Memory B cell (primary cell): ENCODE measurements at places on chromosomes 16 and 17.

DNA sequence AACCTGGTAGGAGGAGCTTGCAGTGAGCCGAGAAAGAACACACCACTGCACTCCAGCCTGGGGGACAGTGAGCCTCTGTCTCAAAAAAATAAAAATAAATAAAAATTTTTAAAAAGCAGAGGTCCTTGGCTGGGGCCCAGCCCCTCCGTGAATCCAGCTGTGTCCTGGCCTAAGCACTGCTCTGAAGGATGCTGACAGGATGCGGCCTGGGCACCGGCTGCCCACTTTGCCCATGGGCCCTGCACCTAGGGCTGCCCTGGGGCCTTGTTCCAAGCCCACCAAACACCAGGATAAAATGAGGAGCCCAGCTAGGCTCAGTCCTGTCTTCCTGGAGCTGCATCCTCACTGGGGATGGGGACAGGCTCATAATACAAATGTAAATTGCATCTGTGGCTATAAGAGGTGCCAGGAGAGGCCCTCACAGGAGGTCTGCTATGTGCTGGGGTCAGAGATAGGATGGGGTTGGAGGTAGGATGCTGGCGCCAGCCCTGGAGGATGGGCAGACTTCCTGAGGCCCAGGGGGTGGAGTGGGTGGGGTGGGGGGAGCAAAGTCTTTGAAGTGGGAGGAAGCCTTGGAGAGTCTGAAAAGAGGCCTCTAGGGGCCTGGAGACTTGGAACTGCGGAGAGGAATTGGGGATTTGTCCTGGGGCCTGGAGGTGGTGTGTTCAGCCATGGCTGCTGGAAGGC is 6.2 kb downstream of the C16orf89 start:
- no peak for DNase-seq

GRCh38 chr17:17728550-17729251 is 47.4 kb downstream of the RAI1 start:
- no peak for DNase-seq

DNA sequence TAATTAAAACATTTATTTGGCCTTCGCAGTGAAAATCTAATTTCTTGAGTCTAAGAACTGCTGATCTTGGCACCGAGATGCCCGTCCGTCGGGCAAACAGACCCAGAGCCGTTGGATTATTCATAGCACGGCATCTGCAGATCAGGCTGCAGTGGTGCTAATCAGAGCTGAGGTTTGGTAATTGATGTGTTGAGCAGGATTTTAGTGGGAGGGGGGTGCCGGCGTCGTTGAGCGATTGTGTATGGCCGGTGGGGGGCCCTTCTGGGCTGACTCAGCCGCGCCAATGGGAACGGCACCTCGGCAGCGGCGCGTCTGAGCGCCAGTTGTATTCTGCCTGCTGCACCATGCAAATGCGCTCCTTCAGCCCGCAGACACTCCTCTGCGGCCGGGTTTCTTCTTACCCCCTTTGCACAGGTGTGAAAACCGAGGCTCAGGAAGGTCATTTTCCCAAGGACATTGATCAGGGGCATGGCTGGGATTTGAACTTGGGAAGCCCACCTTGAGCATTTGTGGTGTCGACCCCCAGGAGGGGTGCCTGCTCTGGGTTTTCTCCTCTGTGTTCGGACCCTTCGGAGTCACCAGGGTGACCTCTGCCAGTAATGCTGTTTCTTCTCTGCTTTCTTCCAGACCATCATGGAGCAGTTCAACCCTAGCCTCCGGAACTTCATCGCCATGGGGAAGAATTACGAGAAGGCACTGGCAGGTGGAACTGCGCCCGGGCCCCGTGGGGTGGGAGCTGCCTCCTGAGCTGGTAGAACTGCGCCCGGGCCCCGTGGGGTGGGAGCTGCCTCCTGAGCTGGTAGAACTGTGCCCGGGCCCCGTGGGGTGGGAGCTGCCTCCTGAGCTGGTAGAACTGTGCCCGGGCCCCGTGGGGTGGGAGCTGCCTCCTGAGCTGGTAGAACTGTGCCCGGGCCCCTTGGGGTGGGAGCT is 18.4 kb downstream of the BAIAP2 start:
- DNase-seq = no peak

DNA sequence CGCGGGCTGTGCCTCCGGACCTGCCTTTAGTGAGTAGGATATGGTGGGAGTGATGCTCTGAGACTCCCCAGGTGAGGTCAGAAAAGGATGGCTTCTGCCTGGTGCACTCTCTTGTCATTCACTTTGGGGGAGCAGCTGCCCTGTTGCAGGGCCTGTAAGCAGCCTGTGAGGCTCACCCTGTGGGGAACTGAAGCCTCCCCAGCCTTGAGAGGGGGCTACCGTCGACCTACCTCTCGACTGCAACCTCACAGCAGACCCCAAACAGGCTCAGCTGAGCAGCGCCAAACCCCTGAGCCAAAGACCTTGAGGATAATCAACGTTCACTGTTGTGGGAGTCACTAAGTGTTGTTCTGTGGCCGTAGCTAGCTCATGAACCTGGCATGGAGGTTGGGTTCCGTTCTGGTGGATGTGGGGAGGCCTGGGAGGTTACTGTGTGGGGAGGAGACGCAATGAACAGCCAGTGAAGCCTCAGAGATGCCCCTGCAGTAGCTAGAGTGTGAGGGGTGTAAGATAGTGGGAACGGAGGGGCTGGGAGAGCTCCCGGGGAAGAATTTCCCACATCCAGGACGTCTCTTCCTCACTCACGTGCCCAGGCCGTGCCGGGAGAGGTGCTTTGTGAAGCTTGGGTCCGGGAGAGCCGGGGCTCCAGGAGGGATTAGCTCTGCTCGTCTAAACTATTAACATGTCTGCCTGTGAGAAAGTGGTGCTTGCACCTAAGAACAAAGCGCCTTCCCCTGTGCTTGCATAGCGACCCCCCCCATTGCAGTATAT is 38.8 kb downstream of the METRNL start:
- no peak for DNase-seq

DNA sequence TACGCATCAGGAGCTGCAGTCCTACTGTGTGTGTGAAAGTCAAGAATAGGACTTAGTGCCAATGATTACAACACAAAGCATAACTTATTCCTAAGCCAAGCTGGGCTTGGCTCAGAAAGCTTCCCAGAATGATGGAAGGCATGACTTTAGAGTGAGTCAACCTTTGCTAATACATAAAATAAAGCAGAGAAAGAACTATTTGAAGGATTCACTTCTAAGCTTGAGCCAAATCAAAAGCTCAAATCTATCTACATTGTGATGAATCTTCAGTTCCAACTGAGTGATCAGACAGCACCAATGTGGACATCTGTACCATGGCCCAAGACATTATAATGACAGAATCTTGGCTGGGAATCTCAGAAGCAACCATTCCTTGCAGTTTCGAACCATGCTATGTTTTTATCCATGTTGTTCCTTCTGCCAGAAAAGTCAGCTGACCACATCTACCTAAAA is 41.4 kb downstream of the SMG6 start:
- no peak for DNase-seq

GRCh38 chr16:66428682-66429251 is 1.7 kb downstream of the BEAN1 start:
- no peak for DNase-seq

DNA sequence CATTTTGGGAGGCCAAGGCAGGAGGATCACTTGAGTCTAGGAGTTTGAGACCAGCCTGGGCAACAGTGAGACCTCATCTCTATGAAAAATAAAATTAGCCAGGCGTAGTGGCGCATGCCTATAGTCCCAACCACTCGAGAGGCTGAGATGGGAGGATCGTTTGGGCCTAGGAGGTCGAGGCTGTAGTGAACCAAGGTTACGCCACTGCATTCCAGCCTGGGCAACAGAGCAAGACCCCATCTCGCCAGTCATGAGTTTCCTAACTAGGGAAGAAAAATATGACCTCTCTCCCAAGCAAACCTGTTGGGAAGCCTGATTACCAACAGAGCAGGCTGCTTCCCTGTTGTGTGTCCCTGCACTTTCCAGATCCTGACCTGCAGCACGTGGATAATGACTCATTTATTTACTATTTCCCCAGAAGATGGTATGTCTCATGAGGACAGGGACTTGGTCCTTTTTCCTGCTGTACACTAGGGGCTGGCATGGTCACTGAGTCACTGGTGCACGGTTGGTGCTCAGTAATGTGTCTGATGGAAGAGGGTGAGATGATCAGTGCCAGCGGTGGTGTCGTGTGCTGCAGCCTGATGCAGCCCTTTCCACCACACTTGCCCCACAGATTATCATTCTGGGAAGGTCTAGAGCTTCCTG is 30.8 kb downstream of the NMT1 start:
- no peak for DNase-seq

GRCh38 chr16:57514791-57515600 is 21.4 kb downstream of the CCDC102A start:
- no peak for DNase-seq

GRCh38 chr17:66301864-66302741 is at the start of gene PRKCA:
TSS of gene PRKCA (plus strand) at chr17:66302613.
- DNase-seq = peak; percentile 57

DNA sequence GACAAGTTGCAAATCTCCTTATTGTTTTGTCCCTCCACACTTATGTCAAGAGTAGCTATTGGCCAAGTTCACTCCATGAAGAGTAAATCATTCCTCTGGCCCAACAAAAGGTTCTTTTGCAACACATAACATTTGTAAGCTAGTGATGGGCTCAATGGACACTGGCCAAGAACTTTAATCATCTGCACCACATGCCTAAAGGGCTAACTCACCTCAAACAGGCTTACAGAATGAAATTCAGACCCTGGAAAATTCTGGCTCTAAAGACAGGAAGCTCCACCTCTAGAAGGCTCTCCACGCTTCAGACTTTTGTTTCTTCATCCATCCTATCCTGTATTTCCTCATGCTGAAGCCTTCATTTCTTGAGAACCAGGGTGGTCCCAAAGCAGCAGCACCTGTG is 10.9 kb upstream of the ANKFN1 start:
- DNase-seq = no peak

DNA sequence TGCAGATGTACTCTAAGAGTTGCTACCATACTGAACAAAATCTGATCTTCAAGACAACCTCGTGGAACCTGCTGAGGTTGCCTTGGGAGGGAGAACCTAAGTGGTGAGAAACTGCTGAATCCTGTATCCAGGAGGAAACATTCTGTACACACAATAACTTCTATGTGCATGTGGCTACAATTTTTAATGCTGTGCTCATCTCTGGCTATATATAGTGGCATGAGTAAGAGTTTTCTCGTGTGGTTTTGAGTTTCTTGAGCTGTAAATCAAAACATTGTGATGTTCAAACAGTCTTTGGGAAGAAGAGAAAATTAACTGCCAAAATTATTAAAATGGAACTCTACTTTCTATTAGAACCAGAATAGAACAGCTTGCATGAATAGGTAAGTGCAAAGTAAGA is 206.8 kb downstream of the CA10 start:
- DNase-seq = no peak

DNA sequence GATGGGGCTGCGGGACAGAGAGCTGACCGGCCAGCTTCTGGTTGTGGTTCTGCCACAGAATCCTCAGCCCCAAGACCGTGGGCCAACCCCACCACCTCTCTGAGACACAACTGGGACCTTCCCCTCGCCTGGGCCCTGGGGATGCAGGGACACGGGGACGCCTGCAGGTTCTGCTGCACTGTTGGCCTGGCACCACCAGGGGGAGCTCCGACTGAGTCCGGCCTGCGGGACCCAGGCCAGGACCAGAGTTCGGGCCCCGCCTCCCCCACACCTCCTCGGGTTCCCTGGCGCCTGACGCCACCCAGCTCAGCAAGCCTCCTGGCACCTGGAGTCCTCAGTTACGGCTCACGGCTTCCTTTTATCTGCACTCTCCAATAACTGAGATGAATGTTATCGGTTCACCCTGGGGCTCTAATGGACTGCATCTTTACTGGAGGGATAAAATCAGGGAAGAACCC is 27.3 kb downstream of the TBC1D16 start:
- peak; percentile 73 for DNase-seq

GRCh38 chr16:56421313-56421712 is 4.0 kb downstream of the AMFR start:
- DNase-seq = no peak
